HTR-8/SVneo (cell line): ENCODE measurements at places on chromosomes 1 and 21.

DNA sequence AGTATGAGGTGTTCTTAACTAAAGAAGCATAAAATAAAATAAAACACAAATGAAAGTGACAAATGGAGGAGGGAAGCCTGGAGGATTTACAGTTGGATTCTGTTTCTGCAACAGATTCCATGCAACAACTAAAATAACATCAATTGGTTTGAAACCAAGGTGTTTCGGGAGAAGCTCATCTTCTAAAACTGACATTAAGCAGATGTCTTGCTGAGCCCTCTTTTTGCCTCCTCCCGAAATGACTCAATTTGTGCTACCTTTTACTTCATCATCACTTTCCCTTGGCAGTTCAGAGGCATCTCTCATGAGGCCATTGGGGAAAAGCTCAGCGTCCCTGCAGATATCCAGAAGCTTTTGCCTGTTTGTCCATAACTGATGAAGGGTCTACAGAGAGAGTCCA is 121.6 kb upstream of the ADAR start:
- no peak for DNase-seq

DNA sequence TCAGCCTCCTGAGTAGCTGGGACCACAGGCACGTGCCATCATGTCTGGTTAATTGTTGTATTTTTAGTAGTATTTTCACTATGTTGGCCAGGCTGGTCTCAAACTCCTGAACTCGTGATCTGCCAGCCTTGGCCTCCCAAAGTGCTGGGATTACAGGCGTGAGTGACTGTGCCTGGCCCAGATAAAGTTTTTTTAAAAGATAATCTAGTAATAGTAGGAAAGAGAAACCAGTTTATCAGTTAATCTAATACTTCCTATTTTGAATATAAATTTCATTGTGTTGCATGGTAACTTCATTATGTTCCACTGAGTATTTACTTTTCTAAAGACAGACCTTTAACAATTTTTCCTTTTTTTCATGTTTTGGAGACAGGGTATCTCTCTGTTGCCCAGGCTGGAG is 10.0 kb downstream of the RABGAP1L start:
- no peak for DNase-seq

GRCh38 chr1:224623310-224623714 is 7.2 kb downstream of the CNIH3 start:
- DNase-seq, result peak; percentile 68

- DNase-seq, result peak; percentile 30
These were observed 19.7 kb downstream of the PRAMEF1 start for GRCh38 chr1:12810691-12811408.

DNA sequence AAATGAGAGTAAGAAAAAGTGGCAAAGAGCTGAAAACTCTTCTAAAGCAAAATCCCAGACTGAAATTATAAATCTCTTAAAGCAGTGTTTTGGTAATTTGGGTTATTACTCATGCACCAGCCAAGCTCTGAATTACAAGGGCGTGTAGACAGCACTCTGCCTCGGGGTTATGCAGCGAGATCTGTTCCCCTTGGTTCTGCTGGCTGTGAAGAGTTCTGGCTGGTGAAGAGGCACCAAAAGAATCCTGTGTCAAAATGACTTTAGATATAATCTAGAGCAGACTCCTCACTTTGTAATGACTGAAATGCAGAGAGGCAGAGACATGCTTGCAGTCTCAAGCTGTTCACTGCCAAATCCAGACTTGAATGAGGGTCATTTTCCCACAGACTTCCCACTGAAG is 461.8 kb upstream of the CXADR start:
- DNase-seq, result no peak

DNA sequence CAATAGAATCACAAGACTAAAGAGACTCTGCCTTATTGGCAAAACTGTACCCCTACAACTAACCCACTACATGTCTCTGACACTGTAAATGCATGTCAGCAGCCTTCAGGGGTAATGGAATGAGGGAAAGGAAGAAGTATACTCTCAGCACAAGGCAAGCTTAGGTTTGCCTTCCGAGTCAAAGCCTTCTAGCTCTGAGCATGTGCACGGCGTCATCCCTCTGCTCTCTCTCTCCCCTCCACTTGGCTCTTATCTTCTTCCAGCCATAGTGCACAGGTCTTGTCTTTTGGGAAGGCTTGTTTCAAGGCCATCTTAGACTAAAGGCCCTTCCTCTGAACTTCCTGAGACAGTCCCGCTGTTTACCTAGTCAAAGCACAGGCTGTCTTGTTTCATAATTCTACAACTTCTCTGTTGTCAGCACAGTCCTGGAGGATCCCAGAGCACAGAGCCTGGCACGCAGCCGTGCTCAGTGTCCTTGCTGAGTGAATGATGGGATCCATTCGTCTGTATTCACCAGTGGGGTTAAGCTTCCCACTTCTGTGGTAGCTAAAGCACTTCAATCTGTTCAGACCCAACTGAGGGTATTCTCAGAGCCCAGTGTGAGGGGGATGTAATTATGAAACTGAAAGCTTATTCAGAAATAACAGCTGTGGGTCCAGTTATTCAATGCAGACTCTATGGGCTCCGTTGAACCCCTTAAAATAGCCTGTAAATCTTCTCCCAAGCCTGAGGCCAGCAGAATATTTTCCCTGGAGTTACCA is 166.5 kb upstream of the PLD5 start:
- no peak for DNase-seq

DNA sequence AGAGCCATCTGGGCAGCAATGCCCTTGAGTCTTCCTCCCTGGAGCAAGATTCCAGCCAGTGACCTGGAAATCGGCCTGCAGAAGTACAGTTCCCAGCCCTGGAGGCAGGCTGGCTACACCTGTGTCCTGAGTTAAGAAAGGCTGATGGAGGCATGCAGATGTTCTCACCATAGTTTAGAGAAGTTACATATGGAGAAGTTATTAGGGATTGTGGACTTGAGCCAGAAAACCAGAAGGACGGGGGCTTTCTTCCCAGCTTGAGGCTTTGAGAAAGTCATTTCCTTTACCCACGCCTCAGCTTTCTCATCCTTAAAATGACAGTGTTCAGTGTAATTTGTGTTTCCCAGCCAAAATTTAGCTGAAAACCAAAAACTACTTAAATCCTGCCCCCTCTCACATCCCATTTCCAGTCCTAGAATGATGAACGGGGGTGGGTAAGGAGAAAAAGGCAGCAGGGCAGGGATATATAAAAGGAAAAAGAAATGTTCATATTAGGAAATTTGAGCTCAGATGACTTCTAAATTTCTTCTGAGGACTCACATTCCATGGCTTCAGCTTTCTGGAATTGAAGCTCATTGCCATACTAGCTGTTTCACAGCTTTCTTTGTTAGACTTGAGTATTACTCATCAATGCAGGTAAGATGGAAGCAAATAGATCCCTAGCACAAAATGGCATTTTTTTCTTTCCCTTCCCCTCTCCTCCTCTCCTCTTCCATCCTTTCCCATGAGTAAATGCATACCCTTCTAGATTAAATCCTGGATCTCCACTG is 14.4 kb upstream of the C8B start:
- no peak for DNase-seq

DNA sequence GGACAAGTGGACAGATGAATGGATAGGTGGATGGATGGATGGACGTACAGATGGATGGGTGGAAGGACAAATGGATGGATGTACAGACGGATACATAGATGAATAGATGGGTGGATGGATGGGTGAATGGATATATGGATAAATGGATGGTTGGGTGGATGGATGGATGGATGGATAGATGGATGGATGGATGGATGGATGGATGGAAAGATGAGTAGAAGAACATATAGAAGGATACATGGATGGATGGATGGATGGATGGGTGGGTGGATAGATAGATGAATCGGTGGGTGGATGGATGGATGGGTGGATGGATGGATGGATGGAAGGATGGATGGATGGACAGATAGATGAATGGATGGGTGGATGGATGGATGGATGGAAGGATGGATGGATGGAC is 274.3 kb downstream of the KAZN start:
- DNase-seq, result no peak

DNA sequence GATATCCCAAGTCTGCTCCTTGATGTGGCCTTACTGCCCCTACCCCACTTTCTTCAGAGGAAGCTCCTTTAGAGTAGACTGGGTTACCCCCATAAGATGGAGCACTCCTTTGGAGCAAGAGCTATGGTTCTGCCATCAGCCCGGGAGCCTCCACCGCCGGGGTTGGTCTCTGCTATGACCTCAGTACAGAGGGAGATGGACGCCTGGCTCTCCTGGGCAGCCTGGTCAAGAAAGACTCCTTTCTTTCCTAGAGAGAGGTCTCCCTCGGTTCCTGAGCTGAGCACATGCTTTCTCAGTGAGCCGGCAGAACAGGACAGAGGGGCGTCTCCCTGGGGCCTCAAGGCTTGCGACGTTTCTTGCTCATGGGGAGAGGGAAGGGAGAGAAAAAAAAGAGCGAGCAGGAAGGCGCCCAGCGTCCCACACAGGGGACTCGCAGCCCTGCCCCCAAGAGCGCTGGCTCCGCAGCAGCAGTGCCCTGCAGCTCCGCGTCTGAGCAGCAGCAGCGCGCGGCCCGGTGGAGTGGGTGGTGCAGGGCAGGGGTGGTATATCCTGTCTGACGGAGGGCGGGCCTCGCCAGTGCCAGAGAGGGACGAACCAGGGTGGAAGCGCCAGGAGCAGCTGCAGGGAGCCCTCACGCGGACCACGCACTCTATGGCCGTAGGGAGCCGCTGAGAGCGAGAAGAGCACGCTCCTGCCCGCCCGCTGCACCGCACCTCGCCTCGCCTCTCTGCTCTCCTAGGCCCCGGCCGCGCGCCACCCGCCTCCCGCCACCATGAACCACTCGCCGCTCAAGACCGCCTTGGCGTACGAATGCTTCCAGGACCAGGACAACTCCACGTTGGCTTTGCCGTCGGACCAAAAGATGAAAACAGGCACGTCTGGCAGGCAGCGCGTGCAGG is at the start of gene PKP1:
Gene PKP1 (plus strand): TSS at position 576 of the 899 bp plus-strand sequence. CDS start 197 bp downstream, at position 773.
- no peak for DNase-seq

DNA sequence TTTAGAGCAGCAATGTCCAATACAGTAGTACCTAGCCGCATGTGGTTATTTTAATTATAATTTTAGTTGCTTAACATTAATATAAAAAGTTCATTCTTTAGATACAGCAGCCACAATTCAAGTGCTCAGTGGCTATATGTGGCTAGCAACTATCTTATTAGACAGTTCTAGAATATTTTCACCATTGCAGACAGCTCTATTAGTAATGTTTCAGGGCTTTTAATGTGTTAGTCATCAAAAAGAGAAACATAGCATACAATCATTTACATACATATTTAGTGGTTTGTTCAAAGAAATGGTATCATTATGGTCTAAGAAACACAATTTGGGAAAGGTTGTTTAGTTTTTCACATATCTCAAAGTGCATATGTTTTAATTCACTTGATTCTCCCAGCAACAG is 66.6 kb upstream of the DYNLT5 start:
- no peak for DNase-seq

DNA sequence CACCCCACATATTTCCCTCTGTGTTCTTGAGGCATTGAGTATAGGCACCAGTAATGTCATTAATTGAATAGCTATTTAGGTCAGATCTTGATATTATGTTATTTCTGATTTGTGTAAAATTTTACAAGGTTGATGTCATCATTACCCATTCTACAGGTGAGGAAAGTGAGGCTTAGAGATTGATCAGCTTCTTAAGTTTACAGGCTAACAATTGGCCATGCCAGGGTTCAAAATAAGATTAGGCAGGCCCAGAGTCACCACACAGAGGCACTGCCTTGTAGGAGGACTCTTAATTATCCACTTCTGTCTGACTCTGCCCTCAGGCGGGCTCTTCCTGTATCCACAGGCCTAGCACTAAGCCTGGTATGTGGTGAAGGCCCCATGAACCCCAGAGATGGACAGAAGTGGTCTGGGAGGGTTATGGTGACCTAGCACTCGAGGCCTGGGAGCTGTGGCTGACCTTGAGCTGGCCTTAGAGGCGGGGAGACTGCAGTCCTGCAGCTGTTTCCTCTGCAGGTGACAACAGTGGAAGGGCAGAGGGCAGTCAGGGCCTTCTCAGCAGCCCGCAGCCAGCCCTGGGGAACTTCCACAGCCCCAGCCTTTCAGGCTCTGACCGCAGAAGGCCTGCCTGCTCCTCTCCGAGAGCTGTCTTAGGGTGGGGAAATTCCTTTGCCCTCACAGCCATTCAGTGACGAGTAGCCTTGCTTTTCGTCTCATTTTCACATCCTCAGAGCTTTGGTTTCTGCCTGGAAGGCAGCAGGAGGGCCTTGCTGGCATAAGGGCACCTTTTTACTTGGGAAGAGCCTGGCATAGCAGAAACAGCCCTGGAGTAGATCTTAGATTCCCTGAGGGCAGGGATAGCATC is 12.2 kb downstream of the ZDHHC18 start:
- no peak for DNase-seq

DNA sequence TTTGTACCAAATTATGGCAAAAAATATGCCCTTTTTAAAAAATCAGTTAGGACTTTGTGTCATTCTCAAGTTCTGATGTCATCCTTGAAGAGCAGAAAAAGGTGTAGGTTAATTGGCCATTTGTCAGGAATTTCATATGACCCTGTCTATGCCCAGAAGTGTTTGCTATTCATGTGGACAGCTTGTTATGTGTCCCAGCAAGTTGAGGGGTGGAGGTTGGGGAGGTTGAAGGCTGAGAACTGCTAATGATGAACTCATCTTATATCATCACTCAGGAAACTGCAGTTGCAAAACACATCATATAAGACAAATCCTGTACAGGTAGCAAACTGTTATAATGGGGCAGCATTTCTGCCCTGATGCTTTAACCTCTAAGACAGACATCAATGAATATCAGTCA is 106.5 kb downstream of the PHTF1 start:
- DNase-seq, result no peak

DNA sequence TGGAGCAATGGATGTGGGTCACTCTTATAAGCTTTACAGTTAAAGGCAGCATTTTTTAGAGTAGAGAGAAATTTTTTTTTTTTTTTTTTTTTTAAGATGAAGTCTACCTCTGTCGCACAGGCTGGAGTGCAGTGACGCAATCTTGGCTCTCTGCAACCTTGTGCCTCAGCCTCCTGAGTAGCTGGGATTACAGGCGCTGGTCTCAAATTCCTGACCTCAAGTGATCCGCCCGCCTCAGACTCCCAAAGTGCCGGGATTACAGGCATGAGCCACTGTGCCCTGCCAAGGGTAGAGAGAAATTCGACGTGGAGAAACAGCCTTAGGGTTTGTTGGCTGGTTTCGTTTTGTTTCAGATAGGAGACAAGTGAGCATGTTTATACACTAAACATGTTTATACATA is 594.2 kb upstream of the ADAMTS5 start:
- DNase-seq, result no peak

DNA sequence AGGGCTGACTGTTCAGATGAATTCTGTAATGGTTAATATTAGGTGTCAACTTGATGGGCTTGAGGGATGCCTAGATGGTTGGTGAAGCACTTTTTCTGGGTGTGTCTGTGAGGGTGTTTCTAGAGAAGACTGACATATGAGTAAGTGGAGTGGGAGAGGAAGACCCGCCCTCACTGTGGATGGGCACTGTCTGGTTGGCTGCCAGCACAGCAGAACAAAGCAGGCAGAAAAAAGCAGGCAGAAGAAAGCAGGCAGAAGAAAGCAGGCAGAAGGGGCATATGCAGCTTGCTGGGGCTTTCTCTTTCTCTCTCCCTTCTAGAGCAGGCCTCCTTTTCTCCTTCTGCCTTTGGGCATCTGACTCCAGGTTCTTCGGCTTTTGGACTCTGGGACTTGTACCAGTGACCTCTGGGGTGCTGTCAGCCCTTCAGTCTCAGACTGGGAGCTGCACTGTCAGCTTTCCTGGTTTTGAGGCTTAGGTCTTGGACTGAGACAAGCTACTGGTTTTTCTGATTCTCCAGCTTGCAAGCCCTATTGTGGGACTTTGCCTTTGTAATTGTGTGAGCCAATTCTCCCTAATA is 42.9 kb upstream of the CD2 start:
- DNase-seq, result no peak

GRCh38 chr1:54929700-54930099 is 42.7 kb upstream of the DHCR24 start:
- no peak for DNase-seq

- DNase-seq, result peak; percentile 79
These were observed 2.1 kb upstream of the KIF21B start for GRCh38 chr1:201025571-201026002.
